ENCODE measurements at places on chromosomes 4 and X.

GRCh38 chr4:104728380-104729122 is 233.9 kb upstream of the CXXC4 start:
- no peak for DNase-seq

DNA sequence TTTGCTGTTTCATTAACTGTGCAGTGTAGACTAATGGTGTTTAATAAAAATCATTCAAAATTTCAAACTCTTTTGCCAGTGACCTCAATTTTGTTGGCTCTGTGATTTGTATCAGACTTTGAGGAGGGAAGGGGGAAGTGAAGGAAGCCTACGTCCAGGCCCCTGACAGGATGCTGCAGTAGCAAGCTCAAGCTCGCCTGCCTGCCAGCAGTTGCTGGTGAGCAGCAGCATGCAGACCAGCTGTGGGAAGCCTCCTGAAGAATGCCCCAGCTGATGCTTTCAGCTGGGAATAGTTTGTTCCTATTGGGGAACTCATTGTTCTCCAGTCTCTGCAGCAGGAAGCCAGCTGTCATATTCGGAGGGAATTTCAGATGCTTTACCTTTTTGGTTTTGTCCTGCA is 495.2 kb downstream of the AFF2 start:
- no peak for DNase-seq

DNA sequence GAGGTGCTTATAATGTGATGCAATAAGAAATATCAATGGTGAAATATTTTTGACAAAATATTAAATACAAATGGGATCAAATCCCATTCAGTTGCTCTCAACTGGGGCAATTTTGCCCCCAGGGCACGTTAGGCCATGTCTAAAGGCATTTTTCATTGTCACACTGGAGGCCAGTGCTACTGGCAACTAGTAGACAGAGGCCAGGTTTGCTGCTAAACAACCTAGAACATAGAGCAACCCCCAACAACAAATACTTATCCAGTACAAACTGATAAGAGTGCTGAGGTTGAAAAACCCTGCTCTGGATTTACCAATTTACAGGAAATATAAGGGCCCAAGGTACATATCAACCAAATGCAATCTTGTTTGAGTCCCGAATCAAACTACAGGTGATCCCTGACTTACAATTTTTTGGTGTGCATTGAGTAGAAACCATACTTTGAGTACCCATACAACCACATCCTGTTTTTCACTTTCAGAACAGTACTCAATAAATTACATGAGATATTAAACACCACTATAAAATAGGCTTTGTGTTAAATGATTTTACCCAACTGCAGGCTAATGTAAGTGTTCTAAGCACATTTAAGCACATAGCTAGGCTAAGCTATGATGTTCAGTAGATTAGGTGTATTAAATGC is 237.5 kb downstream of the HNRNPD start:
- DNase-seq, result no peak

DNA sequence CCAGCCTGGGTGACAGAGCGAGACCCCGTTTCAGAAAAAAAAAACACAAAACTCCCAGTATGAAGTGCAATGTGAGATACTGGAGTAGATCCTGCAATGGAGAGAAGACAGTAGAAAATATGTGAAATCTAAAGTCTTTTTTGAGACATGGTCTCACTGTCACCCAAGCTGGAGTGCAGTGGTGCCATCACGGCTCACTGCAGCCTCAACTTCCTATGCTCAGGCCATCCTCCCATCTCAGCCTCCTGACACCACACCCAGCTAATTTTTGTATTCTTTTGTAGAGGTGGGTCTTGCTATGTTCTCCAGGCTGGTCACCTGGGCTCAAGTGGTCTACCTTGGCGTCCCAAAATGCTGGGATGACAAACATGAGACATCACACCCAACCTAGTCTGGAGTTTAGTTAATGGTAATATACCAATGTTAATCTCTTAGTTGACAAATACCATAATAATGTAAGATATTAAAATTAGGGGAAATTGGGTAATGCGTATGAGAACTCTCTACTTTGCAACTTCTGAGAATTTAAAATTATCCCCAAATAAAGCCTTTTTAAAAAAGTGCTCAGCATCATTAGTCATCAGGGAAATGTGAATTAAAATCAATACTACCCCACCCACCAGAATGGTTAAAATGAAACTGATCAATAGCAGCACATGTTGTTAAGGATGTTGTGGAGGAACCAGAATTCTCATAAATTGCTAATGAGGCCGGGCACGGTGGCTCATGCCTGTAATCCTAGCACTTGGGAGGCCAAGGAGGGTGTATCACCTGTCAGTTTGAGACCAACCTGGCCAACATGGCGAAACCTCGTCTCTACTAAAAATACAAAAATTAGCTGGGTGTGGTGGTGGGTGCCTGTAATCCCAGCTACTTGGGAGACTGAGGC is 15.0 kb downstream of the RBMX start:
- no peak for DNase-seq

- DNase-seq, result no peak
These were observed 33.4 kb upstream of the SRD5A3 start for GRCh38 chr4:55312489-55313101.

GRCh38 chr4:84324303-84325245 is 174.5 kb downstream of the NKX6-1 start:
- DNase-seq, result no peak

DNA sequence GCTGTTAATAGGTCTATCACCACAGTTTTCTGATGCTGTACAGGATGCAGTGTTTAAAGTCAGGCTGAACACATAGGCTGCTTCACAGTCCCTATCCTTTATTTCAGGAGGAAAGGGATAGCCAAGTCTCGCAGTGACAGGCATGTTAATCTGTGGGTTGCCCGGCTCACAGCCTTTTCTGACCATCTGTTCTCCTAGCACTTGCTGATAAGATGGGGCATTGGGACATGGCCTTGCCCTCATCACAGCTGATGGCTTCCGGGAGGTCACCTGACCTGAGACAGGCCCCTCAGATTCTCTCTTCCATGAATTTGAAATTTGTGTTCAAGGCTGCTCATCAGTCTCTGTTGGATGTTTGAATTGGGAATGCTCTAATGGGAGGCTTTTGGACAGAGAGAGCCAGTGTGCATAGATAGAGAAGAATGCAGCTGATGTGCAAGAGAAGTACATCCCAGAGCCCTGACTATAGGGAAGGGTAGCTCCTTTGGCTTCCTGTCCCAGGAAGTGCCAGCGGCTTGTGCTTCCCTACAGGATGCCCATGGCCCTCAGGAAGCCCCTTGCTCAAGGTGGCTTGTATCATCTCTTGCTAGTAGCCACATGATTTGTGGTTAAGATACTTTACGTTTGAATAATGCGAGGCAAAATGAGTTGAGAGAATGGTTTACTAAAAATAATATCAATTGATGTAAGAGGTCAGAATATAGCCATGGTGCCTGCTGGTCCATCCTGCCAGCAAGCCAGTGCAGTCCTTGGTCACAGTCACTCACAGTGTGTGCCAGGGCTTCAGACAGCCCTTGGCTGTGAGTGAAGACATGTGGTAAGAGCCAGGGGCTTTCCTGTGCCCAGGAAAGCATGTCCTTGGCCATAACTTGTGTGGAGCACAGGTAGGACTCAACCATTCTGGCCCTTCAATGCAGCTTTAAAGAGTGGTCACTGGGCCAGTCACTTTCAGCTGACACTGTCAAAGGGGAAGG is 88.6 kb downstream of the TSPAN7 start:
- no peak for DNase-seq

DNA sequence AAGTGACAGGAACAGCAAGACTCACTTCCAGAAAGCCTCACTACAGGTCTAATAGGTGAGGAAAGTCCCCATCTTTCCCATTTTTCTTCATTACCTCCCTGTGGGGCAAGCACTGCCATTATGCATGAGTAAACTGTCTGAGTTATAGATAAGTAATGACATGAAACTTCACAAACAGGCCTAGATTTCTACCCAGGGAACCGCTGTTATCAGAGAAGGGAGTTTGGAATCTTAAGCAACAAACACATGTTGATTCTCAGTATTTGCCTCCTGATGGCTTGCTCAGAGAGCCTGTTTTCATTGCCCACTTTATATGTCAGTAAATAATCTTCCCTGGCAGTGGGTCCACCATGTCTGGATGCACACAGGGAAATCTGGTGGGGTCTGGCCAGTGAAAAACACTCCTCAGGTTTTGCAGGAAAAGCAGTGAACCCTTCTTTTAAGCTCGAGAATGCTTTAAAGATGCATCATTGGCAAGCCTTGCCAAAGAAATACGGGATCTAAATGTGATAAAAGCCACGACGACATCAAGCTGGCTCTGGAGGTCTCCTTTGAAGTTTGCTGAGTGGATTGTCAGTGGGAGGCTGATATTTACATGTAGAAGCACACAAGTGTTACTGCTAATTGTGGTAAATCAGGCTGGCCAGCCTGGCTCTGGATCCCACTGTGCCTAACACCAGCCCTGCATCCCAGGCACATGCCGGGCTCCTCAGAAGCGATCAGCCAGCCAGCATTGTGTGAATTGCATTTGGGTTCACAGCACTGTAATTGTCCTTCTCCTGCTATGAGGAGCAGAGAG is 25.2 kb downstream of the PDGFRA start:
- no peak for DNase-seq

DNA sequence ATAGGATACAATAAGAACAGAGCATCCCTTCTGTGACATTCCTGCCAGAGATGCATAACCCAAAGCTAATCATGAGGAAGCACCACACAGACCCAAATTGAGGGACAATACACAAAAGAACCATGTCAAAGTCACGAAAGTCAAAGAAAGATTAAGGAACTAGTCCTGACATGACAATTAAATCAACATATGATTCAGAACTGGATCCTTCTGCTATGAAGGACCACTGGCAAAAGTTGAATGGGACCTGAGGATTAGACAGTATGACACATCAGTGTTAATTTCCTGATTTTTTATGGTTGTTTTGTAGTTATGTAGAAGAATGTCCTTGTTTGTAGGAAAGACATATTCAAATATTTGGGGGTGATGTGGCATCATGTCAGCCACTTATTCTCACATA is 13.9 kb downstream of the ACOT9 start:
- DNase-seq, result no peak

DNA sequence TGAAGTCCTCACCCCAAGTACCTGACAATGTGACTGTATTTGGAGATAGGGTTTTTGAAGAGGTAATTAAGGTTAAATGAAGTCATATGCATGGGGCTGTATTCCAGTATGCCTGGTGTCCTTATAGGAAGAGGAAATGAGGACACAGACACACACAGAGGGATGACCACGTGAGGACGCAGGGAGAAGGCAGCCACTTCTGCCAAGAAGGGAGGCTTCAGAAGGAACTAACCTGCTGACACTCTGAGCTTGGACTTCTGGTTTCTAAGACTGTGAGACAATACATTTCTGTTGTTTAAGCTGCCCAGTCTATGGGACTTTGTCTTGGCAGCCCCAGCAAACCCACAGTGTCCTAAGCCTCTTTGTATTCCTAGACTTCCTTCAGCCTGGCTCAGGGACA is 3.0 kb upstream of the SLC2A9 start:
- DNase-seq, result no peak

DNA sequence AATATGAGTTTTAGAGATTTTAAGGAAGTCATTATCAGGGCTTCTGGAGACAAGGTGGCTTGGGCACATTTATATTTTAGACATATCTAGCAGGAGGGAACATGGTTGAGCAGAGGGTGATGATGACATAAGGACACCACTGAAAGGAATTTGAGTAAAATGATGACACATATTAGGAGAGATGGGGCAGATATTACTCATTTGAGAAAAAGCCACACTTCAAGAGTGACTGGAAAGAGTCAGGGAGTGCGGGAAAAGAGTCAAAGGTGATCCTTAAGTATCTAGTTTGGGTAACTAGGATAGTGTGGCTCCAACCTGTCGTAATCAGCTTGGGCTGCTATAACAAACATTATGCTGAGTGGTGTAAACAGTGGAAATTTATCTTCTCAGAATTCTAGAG is 377.7 kb downstream of the PACRGL start:
- no peak for DNase-seq
